Tibial nerve (tissue), 4 donors: ENCODE measurements at places on chromosomes 7 and 10.

- DNase-seq = no peak
Measured at GRCh38 chr7:1892011-1892965, 222.2 kb downstream of the ELFN1 start.

- DNase-seq = no peak
Measured at GRCh38 chr10:9215121-9215520, 1160.6 kb downstream of the GATA3 start.

- DNase-seq = no peak
Measured at GRCh38 chr10:110278562-110279406, 25.9 kb downstream of the SMNDC1 start.

- DNase-seq = no peak
Measured at GRCh38 chr10:86961481-86962091, 3.2 kb downstream of the SNCG start.

DNA sequence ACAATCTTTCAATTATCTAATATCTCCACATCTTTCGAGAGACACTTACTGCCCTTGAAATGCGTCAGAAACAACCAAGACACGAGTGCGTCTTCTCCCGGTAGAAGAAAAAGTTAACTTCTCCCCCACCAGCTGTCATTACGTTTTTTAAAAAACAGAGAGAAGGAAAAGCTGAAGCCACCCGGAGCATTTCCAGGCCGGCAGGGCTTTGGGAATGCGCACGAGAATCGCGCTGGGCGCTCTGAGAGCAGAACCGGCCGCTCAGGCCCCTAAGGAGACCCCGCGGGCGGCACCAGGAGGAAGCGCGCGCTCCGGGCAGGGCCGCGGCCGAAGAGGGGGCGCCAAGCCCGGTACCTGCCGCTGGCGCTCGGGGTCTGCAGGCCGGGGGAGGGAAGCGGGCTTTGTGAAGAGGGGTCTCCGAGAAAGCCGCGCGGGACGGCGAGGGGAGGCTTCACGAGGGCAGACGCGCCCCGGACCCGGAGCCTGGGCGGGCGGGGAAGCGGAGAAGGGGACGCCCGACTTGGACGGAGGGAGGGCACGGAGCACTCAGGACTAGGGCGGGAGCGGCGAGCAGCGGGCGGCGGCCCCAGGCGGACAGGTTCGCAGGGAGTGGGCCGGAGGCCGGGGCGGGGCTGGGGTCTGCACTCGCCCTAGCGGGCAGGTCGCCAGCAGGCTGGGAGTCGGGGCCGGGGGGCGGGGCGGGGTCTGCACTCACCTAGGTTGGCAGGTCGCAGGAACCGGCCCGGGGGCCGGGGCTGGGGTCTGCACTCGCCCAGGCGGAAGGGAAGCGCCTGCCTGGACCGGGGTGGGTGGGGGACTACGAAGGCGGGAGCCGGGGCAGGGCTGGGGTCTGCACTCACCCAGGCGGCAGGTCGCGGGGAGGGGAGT is 932 bp downstream of the ESYT2 start:
- no peak for DNase-seq

GRCh38 chr7:121016966-121017365 is 28.5 kb downstream of the CPED1 start:
- no peak for DNase-seq

DNA sequence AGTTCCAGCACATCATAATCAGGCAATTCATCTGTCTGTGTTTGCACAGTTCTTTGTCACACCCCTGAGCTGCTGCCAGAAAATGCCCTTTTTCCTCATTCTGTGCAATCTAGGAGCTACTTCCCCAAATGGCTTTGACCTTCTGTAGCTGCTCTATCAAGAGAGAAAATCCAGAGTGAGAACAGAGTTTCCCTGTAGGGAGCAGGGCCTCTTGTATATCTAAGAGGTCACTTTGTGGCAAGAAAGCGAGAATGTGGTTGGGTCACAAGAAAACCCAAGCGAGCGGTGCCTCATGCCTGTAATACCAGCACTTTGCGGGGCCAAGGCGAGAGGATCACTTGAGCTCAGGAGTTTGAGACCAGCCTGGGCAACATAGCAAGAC is 24.3 kb downstream of the SLC29A3 start:
- peak; percentile 31 for DNase-seq
